NCI-H2171 (cell line): ENCODE measurements at places on chromosomes 3 and 15.

DNA sequence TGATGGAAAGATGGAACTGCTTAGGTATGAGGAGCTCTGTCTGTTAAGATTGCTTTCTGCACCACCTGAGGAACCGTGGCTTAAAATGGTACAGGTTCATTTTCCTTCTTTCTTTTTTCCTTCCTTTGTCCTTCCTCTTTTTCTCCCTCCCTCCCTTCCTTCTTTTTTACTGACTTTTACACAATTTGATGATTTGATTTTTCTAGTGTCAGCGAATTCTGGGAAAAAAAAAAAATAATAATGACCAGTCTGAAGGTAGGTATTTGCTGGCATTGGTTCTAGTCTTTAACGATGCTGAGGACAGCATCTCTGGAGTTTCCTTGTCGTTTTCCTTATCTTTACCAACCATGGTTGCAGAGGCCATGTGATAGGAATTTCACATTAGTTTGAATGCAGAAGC, 613.5 kb downstream of the EDEM1 start:
- DNase-seq, result no peak

GRCh38 chr3:50237133-50237651, 1.2 kb downstream of the GNAI2 start:
- DNase-seq, result no peak

- DNase-seq, result no peak
Measured at GRCh38 chr3:105388176-105388575, 21.5 kb downstream of the ALCAM start.

DNA sequence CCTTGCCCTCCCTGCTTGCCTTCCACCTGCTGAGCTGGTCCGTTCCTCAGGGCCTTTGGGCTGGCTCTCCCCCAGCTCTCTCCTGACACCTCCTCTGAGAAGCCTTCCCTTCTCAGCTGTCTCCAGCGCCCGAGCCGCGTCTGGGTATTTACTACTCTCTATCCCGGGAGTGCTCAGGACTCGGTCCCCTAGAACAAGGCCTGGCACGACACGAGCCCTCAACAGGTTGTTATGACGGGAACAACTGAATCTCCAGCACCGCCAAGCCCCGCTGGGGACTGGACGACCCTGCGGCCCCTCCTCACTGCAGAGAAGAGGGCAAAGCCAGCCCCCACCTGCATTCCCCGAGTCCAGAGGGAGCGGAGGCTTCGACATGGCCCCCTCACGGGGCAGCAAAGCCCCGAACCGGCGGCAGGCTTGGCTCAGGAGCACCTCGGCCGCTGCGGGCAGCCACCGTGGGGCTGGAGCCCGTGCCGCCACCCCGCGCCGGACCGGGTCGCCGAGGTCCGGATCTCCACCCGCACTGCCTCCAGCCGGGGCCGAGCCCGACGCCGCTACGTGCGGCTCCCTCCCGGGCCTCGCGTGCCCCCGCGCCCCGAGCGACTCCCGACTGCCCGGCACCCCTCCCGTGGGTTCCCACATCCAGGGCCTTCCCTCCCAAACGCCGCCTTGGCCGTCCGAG, 792 bp downstream of the TPRA1 start:
- DNase-seq, result no peak

DNA sequence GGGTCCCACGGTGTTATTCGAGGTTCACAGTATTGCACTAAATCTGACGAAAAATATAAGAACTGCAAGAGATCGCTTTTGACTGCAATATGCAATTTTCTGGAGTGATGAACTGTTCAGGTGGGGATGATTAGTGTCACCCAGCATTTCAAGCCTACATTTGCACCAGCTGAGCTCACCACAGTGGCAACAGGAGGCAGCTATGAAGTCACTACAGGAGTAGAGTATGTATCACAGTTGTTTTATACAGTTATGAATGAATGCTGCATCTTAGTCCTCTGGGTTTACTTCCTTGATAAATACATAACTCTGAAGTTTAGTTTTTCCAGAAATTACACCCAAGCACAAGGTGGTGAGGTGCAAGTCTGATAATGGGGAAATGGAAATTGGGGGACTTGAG, 69.6 kb downstream of the CHSY1 start:
- DNase-seq, result no peak

- DNase-seq, result no peak
Measured at GRCh38 chr3:115804200-115804599, 180.9 kb downstream of the GAP43 start.

- DNase-seq, result no peak
Measured at GRCh38 chr3:181230258-181230657, 240.7 kb upstream of the DNAJC19 start.

GRCh38 chr3:183959214-183959613, 58.5 kb downstream of the ABCC5 start:
- no peak for DNase-seq

- no peak for DNase-seq
Measured at GRCh38 chr3:193921465-193921864, 214.5 kb upstream of the HES1 start.

- no peak for DNase-seq
Measured at GRCh38 chr3:15181963-15182362, 24.1 kb upstream of the CAPN7 start.

GRCh38 chr3:146881356-146881755, 276.2 kb upstream of the PLSCR5 start:
- DNase-seq, result no peak

DNA sequence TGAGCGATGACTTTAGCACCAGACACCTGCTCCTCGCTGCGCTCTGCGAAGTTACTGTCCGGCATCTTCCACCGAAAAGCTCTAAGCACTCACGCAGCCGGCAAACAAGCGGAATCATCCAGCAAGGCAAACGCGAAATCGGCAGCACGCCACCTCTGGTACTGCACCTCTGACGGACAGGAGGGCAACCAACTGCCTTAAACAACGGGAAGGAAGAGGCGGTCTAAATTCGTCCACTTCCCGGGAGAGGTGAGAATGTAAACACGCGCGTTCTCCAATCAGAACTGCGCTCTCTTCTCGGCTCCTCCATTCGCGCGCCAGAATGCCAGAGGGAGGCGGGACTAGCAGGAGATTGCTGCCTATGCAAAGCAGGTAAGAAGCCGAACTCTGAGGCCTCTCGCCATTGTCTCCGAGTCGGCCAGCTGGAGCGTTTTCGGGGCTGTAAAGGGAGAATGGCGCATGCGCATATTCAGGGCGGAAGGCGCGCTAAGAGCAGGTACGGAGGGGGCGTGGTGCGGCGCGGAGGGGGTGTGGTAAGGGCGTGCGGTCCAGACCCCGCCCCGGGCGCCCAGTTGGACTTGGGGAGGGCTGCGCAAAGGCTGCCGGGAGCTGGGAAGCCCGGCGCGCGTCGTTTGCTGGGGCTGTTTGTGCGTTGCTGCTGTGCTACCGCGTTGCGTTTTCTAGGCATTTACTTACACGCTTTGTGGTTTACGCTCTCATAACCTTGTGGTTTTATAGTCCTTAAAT, at the start of the genes BTD and HACL1:
BTD (plus strand) TSS at position 347 of the 747 bp plus-strand sequence. CDS start 33,695 bp downstream, outside the sequence.
HACL1 (minus strand) TSS at position 171 of the 747 bp plus-strand sequence; CDS start at position 65, 106 bp downstream.
- no peak for DNase-seq

- no peak for DNase-seq
Measured at GRCh38 chr3:59234884-59235633, 185.2 kb upstream of the CFAP20DC start.

- no peak for DNase-seq
Measured at GRCh38 chr15:71189718-71190117, 74.4 kb downstream of the THSD4 start.

GRCh38 chr15:64045774-64046420, 388 bp downstream of the DAPK2 start:
- DNase-seq, result no peak

DNA sequence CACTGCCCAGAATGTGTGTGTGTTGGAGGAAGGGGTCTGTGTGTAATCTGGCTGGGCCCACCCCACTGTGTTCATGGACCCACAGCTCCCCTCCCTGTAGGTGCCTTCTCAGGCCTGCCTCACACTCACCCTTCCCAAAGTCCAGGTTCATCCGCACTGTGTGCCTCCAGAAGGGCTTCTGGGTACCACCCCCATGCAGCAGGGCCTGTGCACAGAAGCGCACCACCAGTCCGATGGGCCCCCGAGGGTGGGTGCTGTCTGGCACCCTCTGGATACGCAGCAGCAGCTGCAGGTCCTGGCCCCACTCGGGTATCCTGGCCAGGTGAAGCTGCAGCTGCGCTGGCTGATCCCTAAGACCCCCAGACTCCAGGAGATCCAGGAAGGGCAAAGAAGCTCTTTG, 12.8 kb upstream of the TGM5 start:
- no peak for DNase-seq

DNA sequence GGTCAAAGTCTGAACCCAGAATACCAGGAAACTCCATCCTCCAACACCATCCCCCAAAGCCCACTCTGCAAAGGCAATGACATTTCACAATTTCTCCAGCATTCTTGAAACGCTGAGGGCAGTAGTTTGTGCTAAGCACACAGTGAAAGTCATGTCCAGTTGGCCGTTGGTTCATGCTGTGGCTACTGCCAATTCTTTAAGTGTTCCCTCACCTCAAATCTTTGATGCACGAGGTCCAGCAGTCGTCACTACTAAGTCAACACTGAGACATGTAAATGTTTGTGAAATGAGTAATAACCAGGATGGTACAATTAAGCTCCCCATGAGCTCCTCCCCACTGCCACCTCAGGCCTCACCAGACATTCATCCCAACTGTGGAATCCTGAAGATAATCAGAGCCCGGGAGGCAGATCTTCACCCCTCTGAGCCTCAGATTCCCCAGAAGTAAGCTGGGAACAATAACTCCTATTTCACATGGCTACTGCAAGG, 7.0 kb downstream of the SUCLG2 start:
- no peak for DNase-seq

GRCh38 chr3:58143417-58144055, 67.2 kb downstream of the DNASE1L3 start:
- no peak for DNase-seq

DNA sequence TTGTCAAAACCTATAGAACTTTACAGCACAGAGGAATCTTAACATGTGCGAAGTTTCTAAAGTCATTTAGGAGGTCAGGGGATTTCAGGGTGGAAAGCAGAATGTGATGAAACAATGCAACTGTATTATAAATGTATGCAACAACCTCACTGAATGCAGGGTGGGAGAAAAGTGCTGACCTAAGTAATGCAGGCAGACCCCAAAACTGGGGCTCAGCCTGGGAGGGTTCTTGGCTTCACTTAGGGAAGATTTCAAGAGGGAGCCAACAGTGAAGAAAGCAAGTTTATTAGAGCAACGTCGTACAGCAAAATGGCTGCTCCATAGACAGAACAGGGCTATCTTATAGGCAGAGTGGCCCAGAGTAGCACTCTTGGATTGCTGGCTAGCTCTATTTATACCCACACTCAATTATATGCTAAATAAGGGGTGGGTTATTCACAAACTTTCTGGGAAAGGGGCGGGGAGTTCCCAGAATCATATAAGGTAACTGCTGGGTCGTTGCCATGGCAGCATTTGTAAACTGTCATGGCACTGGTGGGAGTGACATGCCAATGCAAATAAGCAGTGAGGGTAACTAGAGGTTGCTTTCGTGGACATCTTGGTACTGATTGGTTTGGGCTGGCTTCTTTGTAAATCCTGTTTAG, 14.2 kb upstream of the CAND2 start:
- DNase-seq, result no peak

- no peak for DNase-seq
Measured at GRCh38 chr3:133938770-133939462, 43.2 kb upstream of the RAB6B start.

DNA sequence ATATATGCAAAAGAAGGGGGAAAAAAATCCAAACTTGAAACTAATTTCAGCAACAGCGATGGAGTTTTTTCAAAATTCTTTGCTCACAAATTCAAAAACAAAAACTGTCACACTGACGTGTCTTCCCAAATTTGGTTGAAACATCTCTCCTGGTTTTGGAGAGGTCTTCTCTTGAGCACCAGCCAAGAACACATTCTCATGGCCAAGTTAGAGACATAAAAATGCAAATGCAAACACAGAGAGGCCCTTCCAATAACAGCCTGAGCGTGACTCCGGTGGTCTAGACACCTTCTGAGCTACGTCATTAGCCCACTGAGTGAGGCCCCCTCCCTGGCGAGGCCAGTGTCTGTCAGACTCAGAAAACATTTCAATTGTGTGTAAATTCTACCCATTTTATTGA, 436.0 kb upstream of the PROK2 start:
- no peak for DNase-seq

DNA sequence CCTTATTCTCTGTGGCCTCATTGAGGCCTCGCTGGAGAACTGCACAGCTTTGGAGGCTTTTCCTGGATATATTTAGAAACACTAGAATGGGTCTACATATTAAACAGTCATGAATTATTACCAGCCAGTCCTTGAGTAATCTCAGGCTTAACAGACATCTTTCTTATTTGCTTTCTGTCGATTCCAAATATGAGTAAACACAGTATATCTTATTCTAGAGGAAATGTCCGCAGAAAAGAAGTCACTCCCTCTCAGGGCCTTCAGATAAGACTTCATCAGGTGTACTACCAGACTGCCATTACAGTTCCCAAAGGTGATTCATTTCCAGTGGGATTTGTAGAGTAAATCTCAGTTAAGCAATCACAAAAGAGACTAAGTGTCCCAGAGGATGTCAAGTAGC, 310.7 kb downstream of the RBMS3 start:
- no peak for DNase-seq
